ENCODE measurements at places on chromosomes 16 and 17.

- no peak for DNase-seq
These were observed 79.7 kb upstream of the NOL11 start for GRCh38 chr17:67637901-67638641.

DNA sequence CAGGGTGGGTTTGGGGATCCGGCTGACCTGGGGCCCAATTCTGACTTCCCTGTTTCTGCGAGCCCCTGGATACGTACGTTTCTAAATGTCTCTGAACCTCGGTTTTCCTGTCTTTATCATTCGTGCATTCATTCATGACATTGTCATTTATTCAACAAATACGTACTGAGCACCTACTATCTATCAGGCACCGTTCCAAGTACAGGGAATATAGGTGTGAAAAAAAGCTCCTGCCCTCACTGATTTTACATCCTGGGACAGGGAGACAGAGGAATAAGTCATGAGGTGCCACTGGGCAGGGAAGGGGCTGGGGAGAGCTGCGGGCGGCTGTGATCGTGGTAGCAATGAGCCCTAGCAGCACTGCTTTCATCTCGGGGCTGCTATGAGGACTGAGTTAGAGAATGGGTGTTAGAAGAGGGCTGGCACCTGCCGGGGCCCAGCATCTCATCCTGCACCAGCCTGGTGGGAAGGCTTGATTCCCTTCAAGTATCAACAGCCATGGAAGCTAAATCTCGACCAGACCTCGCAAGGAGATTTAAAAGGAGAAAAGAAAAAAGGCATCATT is 88.3 kb upstream of the DNAH17 start:
- no peak for DNase-seq

DNA sequence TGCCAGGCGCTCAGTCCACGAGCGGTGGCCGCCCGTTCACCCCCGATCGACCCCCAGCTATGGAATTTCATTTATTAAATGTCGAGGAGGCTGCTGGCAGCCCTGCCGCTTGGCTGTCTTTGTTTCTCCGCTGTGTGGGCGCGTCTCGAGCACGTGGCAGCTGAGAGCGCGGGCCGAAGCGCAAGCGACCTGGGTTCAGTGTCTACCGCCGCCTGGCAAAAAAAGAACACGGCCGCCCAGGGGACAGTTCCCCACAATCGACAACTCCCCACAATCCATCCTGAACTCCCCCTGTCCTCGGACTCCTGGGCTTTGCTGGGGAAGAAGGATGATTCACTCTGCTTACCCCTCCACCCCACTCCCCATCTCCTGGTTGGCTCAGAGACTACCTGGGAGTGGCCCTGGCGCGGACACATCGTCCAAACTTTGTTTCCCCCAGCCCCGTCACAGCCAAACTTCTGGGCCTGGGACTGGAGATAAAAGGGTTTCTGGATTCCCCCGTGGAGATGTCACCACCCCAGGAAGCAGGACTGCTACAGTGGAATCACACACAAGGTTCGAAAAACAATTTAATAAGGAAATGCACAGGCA is 1.7 kb upstream of the ANKRD13B start:
- no peak for DNase-seq

GRCh38 chr17:8031261-8031661 is 7.6 kb upstream of the ALOX15B start:
- DNase-seq, result no peak

DNA sequence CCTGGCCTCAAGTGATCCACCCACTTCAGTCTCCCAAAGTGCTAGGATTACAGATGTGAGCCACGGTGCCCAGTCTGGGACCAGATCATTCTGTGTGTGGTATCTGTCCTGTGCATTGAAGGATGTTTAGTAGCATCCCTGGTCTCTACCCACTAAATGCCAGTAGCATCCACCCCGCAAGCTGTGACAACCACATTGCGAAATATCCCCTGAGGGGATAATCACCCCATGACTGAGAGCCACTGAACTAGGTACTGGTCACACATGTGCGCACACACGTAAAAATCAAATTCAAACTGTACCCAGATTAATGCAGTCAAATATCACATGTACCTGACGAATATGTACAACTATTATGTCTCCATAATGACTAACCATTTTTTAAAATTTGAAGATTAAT is 35.8 kb downstream of the TEKT5 start:
- DNase-seq, result no peak

DNA sequence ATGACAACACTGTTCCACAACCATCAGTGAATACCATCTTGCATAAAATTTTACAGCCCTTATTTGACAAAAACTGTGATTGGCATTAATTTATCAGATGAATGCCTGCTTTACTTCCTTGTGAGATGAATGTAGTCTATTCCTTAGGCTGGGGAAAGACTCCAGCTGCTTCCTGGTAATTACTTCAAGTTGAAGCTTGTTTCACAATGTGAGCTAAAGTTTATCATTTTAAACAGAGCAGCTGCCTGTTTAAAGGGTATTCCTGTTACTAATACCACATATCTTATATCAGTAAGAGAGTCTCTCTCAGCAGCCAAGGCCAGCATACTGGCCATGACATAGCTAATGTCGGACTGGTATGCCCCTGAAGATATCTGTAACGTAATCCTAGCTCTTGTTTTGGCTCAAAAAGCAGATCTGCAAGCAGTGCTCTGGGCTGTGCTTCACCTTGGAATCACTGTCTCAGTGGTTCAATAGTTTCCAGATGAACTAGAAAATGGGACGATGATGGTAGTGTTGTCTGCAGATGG is 13.2 kb upstream of the ARL2BP start:
- DNase-seq, result no peak

DNA sequence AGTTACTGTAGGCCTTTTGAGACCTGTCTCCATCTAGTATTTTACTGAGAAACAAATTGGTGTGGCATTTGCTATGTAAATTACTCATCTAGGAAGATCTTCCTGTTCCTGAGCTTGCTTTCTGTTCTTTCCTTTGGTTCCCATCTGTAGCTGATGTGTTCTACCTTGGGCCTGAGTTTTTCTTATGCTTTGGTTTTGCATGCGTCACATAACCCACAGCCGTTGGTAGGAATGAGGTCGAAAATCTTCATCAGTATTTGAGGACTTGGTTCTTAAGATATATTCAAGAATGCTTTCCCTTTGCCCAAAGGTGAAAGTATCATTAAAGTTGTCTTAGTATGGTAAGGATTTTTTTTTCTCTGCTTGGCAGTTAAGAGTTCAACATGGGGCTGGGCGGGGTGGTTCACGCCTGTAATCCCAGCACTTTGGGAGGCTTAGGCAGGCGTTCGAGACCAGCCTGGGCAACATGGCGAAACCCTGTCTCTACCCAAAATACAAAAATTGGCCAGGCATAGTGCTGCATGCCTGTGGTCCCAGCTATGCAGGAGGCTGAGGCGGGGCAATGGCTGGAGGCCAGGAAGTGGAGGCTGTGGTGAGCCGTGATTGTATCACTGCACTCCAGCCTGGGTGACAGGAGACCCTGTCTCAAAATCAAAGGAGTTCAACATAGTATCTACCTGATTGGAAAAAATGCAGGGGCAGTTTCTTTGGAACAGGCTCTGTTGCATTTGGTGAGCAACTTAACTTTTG is 28.8 kb downstream of the IST1 start:
- no peak for DNase-seq

GRCh38 chr17:47843391-47843730 is 2.3 kb upstream of the SCRN2 start:
- no peak for DNase-seq

- DNase-seq, result no peak
These were observed 1.1 kb downstream of the FAM171A2 start for GRCh38 chr17:44362459-44362948.

GRCh38 chr17:7830616-7831015 is 3.4 kb upstream of the KDM6B start:
- no peak for DNase-seq

- DNase-seq, result no peak
These were observed 25.0 kb upstream of the ADAM11 start for GRCh38 chr17:44733753-44734152.

DNA sequence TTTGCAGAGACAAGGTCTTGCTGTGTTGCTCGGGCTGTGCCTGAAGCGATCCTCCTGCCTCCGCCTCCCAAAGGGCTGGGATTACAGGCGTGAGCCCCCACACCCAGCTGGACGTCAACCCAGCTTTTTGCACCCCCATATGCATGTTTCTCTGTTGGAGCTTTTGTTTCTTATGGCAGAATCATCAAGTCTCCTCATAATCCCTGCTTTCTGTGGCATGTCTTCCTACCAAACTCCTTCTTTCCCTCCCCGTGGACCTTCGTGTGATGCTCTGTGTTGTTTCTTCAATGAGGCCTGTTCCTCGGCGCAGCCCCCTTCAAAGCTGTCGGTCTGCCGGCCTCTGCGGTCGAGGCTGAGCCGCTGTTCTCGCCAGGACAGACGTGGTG is 71.6 kb downstream of the METRNL start:
- DNase-seq, result no peak

DNA sequence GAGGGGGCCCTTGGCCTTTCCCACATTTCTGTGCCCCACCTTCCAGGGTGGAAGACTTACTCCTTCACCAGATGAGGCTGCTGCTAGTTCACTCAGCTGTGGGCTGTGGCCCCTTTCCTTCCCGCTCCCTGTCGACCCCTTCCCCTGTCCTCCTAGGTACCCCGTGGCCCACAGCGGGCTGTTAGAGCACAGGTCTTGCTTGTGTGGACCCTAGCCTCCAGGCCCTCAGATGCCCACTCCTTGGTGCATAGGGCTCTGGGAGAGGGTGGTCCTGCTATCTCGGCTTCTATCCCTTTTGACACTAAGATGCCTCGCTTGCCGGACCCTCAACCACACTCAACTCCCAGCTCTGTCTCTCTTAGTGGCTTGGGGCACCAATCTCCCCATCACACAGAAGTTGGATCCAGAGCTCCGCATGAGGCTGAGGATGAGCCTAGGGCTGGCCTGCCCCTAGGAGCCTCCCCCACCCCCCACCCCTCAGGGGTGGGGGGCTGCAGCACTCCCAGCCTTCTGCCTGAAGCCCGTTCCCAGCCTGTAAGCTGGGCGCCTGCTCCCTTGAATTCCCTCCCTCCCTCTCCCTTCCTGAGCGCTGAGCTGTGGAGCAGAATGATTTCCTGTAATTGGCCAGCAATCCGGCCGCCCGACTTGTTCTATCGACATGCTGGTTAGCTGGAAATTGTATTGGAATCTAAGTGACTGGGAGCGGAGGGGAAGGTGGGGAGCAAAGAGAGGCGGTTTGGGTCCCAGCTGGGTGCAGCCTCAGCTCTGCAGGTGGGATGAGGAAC is 30.9 kb downstream of the DCAKD start:
- peak; percentile 22 for DNase-seq

GRCh38 chr17:4003131-4003500 is 38.9 kb upstream of the ATP2A3 start:
- no peak for DNase-seq

DNA sequence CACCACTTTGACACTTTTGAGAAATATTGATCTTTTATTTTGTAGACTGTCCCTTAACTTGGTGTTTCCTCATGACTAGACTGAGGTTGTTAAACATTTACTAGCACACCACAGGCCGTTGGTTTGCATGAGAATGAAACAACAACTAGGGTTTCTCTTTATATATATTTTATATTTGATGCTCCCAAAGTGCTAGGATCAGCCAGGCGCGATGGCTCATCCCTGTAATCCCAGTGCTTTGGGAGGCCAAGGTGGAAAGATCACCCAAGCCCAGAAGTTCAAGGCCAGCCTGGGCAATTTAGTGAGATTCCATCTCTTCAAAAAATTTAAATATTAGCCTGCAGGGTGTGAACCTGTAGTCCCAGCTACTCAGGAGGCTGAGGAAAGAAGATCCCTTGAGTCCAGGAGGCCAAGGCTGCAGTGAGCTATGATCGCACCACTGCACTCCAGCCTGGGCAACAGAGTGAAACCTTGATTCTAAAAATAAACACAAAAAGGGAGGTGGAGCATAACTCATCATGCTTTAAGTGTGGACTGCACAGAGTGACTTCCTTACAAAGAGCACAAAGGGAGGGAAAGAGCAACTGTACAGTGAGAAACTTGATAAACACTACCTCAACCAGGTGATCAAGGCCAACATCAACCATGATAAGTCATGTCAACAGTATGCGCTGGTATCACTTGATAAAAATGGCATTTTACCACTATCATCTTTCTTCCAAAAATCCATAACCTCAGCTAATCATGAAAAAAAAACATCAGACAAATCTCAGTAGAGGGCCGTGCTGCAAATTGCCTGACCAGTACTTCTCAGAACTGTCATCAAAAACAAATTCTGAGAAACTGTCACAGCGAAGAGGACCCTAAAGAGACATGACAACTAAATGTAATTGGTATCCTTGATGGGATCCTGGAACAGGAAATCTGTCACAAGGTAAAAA is 72.8 kb upstream of the ATF7IP2 start:
- DNase-seq, result no peak

DNA sequence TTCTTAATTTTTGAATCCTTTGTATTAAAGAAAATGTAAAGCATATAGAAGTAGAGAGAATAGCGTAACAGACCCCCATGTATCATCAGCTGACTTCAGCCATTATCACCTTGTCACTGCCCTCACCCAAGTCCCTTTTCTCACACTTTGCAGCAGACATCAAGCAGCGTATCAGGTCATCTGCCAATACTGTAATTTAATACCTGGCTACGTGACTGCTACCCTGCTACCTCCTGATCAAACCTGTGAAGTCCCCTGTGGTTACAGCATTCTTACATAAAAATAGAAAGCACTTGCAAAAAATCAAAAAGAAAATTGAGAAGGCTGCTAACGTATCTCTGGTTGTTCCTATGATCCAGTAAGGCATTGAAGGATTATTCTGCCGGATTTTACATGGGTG is 96.4 kb downstream of the PLCG2 start:
- DNase-seq, result no peak

DNA sequence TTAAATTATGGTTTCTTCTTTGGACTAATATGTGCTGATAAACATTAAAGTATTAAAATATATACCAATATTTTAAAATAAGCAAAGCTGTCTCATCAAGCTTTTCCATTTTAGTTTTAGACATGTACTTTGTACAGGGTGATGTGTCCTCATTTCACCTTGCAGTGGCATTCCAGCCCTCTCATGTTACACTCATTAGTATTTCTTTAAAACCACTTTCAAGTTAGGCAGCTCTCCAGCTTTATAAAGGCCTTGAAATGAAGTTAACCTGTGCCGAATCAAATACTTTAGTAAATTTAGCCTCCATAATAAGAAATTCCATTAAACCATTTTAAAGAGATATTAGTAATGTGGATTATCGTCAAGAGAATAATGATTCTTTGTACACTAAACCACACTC is 107.6 kb upstream of the HLF start:
- DNase-seq, result no peak

- DNase-seq, result no peak
These were observed 2.0 kb downstream of the SOCS3 start for GRCh38 chr17:78357672-78358537.

- no peak for DNase-seq
These were observed 36.2 kb upstream of the CLEC3A start for GRCh38 chr16:77986011-77986740.
